ENCODE measurements at places on chromosomes 6 and 20.

DNA sequence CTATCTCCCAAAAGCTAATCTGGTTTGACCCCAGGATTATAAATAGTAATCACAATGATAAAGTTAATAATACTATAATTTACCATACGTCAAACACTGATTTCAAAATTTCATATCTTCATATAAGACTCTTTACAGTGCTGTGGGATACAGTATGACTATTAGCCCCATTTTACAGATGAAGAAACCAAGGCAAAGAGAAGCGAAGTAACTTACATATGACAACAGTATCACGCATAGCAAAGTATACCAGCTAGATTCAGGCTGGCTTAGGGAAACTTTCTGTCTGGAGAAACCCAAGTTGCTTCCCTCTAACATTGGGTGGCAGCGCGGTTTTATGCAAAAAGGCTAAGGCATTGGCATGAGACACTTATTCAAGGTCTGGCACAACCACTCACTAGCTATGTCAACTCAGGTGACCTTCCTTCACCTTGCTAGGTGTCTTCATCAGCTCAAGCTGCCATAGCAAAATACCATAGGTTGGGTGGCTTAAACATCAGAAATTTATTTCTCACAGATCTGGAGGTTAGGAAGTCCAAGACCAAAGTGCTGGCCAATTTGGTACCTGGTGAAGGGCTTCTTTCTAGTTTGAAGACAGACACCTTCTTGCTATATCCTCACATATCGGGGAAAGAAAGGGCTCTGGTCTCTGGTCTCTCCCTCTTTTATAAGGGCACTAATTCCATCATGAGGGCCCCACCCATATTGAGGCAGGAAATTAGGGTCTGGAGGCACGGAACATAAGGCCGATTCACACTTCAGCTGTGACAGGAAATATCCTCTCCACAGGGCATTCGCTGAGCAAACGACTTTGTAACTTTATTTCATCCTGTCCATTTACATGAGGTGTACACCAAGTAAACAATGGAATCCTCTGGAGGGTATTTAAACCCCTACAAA is 22.4 kb upstream of the UTRN start:
- no peak for DNase-seq

GRCh38 chr20:22466447-22467171 is 117.8 kb downstream of the FOXA2 start:
- DNase-seq = no peak

GRCh38 chr20:1319051-1319450 is 9.9 kb downstream of the SDCBP2 start:
- DNase-seq = no peak

DNA sequence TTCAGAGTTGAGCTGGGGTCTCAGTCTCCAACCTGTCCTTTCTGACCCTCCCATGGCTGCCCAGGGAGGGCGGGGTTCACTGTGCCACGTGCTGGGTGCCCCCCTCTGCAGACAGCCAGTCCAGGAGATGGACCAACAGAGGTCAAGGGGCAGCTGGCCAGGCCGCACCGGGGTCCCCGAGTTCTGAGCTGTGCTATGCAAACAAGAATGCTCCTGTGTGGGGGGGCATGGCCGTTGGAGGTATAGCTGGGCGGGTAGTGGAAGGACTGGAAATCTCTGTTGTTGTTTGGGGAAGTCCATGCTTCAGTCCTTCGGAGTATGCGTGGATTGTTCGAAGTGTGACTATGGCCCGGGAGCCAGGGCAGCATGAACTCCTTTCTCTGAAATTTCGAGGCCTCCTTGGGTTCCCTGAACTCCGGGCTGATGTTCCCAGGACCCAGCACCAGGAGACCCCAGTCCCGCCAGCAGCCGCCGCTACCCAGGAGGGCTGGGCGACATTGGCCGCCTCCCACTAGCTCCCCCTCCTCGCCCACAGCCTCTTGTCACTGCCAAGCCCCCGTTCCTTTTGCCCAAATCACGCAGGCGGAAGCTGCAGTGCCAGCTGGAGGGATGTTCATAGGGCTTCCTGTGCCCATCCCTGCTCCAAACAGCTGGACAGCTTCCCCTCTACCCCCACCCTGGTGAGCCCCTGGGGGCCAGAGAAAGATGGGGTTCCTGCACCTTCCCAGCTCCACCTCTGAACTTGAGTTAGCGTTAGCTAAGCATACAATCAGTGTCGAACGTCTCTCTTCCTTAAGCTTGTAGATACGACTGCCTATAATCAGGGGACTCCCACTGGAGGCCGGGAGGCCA is 126.6 kb downstream of the TAF4 start:
- DNase-seq = no peak

DNA sequence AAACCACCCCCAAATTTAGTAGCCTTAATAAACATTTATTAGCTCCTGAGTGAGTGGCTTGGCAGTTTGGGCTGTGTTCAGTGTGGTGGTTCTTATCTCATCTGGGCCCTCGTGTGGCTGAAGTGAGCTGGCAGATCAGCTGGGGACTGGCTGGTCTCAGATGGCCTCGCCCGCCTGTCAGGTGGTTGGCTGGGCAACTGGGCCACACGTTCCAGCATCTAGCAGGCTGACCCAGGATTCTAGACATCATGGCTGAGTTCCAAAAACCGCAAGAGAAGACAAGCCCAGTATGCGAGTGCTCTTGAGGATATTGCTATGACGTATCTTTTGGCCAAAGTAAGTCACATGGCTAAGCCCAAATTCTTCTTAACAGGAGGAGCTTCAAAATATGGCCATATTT is 28.9 kb downstream of the EIF2S2 start:
- DNase-seq = no peak

- no peak for DNase-seq
Observed at GRCh38 chr6:147467886-147468285, 40.6 kb upstream of the SAMD5 start.

- DNase-seq = no peak
Observed at GRCh38 chr20:37438464-37439222, 82.4 kb upstream of the NNAT start.

DNA sequence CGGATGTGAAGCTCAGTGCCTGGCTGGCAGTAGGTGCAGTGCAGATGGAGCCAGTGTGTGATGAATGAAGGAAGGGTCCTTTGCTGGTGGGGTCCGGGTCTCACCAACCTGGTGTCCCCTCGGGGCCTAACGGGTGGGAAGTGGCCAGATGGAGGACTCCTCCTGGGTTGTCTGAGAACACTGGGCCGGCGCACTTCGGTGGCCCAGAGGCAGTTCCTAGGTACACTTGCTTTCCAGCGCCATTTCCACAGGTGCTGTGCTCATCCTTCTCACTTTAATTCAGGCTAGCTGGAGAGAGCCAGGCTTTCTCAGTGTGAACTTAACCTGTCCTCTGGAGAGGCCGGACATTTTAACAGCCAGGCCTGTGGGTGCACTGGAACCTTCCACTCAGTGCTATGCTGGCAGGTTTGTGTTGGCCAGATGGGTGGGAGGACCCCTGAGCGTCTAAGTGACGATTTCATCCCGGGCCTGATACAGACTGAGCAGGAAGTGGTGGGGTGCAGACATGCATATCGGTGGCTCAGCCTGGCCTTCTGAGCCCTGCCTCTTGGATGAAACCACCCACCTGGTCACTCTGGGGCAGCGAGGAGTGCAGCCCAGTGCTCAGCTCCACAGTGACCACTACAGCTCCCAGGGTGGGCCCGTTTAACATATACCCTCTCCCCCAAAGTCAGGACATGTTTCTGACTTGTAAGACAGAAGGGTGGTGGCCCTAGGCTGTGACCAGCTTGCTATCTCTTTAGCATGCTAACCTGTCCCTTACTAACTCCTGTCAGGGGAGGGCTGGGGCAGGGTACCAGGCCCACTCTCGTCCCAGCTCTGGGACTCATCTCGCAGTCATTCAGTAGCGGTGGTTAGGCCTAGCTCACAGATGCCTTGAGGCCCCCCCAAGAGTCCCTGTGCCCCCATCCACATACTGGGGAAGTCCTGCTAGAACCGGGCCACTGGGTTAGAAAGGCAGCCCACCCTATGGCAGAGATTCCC is 8.2 kb upstream of the PYGB start:
- peak; percentile 9 for DNase-seq

- no peak for DNase-seq
Observed at GRCh38 chr6:100491952-100492670, 27.4 kb upstream of the SIM1 start.

DNA sequence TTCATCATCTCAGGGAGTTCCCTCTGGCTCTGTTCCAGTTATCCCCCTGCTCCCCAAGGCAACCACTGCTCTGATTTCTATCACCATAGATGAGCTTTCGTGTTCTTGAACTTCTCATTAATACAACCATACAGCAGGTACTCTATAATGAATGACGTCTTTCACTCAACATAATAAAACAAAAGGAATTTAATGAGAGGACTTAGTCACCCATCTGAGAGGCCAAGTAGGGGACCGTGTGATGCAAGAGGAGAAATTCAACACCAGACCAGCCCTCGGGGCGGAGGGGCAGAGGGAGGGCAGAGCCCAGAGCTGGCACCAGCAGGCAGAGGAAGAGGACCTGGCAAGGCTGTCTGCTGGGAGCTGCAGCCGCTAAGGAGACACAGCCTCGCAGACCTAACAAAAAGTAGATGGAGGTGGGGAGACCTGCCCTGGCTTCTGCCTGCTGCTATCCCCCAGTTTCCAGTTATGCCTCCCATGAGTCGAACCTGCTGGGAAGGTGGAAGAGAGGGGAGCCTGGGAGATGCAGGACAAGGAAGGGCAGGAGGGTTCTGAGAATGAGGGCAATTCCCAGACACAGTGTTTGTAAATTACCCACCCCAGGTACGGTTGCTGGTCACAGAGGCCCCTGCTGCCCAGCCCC is 13.8 kb downstream of the CCN5 start:
- peak; percentile 16 for DNase-seq

- no peak for DNase-seq
Observed at GRCh38 chr6:30887901-30888815, 3.8 kb downstream of the DDR1 start.

GRCh38 chr20:16241911-16242310 is 331.3 kb downstream of the KIF16B start:
- DNase-seq = no peak

DNA sequence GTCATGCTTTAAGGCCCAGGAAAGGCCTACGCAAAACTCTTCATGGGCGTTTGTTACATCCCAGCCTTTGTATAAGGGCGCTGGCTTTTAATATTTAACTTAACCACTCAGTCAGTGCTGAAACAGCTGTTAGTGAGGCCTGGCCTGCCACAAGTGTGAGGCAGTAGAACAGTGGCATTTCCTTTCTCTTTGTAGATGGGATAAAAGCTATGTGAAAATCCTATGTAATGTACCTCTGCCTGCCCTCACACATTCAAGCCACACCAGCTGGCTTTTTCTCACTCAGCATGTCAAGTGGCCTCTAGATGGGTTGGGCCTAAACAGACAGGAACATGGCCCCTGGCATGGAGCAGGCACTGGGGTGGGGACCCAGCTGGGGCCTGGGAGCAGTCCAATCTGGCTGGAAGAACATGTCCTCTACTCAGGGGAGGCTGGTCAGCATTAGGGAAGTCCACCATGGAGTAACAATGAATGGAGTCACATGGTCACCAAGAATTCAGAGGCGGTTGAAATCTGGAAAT is 20.7 kb downstream of the CGA start:
- DNase-seq = no peak

GRCh38 chr6:88890860-88891845 is 72.3 kb downstream of the RNGTT start:
- DNase-seq = no peak

DNA sequence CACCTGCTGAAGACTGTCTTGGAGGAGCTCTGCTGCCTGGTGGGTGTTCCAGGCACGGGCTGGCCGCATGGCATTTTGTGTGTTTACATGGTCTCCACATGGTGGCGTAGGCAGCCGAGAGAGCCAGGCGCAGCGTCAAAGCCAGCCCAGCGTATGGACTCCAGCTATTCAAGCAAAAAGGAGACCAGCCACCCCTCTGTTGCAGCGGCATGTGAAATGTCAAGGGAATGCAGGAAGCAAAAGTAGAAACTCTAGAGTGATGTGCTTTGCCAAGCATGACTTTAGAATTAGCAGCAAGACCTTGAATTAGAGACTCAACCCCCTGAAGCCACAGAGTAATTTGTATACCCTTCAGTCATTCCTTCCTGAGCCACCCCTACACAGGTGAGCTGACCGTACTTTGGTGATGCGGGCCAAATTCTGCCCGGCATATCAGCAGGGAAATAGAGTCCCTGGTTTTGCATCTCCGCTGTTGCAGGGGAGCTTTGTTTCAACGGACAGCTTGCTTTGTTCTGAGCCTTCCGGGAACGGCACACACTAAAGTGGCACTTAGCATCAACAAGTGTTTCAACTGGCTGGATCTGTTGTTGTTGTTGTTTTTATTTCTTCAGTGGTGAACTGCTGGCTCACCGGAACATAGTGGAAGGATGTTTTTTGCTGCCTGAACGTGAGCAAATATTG is 48.5 kb downstream of the FNDC1 start:
- DNase-seq = peak; percentile 58

GRCh38 chr6:22313796-22314195 is 17.0 kb upstream of the PRL start:
- no peak for DNase-seq

GRCh38 chr6:151293688-151294016 is 53.9 kb downstream of the AKAP12 start:
- no peak for DNase-seq

- DNase-seq = no peak
Observed at GRCh38 chr6:167925026-167925425, 72.4 kb upstream of the KIF25 start.

GRCh38 chr20:59972037-59972801 is 14.0 kb downstream of the CDH26 start:
- DNase-seq = peak; percentile 42

DNA sequence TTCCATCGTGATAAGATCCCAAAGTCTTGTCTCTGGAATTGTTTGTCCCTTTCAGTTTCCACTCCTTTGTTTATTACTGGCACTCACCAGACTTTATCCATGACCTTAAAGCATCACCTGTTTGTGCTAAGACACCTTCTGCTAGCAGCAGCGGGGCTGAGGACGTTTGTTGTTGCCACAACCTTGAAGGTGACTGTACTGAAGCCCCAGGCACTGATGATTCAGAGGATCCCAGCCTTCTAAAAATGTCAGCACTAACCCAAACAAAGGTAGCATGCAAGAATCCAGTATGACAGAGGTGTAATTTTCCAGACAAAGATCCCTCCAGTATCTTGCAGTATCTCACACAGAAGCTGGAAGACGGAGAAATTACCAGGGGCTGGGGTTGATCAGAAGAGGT is 28.9 kb upstream of the SMIM8 start:
- no peak for DNase-seq

DNA sequence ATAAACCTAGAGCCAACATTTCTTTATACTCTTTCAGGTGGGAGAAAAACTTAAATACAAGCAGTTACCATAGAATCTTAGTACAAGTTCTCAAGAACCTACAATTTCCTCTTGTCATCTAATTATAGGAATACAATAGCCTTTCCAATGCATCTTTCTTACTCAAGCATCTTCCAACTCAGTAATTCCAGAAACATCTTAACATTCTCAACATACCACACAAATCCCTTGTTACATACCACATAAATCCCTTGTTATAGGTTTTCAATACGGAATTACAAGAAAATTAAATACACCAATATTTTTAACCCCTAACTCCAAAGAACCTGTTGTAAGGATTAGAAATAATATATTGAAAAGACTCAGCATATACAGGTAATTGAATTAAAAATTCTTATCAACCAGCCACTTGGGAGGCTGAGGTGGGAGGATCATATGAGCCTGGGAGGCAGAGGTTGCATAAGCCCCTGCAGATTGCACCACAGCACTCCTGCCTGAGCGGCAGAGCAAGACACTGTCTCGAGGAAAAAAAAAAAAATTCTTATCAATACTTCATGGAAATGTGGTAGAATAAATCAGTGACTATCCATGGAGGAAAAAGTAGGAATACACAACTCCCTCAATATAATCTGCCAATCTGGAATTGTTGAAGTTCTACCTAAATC is 127.5 kb upstream of the CCDC28A start:
- DNase-seq = peak; percentile 39

All from suppressor macrophage (primary cell).